T-helper 1 cell treated with Interleukin-12 subunit alpha and Interleukin-12 subunit beta and Interleukin-4 antibody, amounts not matched to agents 30 ng/mL and 1 ng/mL, for 36 hours (primary cell): ENCODE measurements at places on chromosomes 2 and 18. TPM values are rescaled to one million over a fixed set of nuclear protein-coding genes. Genes with fewer than 3 reads are reported as not detected.

Gene ARMC9
- total RNA-seq: 1.4 and 1.5 TPM in 2 replicates

Gene CLEC4F
- 0.12 and 0.27 TPM in 2 replicates for total RNA-seq

Gene SLC14A1
- 0.44 and 0.59 TPM in 2 replicates for total RNA-seq

Gene KCNJ13
- 0.12 TPM in 1 of 2 replicates, not detected in the other for total RNA-seq

Gene SCN9A
- total RNA-seq: 3.5 and 4.3 TPM in 2 replicates

Gene KIF5C
- 18.3 and 20.5 TPM in 2 replicates for total RNA-seq

Gene ALPP
- not detected in 2 replicates for total RNA-seq
